DND-41 (cell line): ENCODE measurements at places on chromosomes 2 and 18.

DNA sequence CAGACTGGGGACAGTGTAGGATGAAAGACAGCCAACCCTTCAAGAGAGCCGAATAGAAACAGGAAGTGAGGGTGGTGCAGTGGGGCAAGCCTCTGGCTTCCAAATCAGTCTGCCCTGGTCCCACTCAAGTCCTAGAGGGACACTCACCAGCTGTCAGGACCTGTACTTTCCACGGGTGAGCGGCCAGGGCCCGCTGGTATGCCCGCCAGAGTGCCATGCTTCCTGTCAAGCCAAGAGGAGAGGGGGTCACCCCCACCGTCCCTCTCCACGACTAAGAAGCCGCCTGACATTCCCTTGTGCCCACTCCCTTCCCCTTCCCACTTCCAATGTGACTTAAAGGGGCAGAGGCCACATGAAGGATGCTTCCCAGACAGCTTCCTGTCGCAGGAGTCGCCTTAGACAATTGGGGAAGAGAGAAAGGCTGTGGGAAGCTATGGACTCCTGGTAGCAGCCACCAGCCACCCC, 564 bp downstream of the MPV17 start:
- peak; percentile 27 for DNase-seq

DNA sequence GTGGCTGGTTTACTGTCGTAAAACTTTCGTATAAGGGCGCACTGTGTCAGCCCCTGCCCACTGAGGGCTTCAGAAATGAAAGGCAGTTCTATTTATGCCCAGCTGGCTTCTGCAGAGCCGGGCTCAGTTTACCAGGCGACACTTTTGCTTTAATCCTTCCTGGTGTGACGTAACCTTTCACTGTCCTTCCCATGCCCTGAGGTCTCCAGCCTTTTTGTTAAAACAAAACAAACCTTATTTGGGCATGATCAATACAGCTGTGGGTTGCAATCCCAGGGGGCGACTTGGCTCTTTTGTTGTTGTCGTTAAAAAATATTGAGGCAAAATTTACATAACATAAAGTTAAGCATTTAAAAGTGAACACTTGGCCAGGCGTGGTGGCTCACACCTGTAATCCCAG, 85.3 kb downstream of the AGAP1 start:
- no peak for DNase-seq

- no peak for DNase-seq
Observed at GRCh38 chr2:179460181-179460929, 195.7 kb upstream of the SESTD1 start.

DNA sequence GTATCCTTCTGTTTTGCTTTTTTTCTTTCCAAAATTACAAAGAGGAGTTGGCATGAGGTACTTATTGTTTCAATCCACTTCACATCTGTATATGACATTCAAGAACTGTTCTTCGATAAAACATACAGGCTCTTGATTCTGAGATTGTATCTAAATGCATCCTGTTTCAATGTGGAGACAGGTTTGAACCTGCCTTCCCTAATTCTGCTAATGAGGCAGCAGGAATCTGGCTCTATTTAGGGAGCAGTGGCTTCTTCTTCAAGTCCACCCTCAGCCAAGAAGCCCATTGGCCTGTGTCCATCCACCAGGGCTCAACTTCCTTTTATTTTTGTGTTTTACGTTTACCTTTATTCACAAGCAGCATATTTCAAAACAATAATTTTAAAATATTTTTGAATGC, 84.8 kb upstream of the PIK3C3 start:
- DNase-seq = no peak

DNA sequence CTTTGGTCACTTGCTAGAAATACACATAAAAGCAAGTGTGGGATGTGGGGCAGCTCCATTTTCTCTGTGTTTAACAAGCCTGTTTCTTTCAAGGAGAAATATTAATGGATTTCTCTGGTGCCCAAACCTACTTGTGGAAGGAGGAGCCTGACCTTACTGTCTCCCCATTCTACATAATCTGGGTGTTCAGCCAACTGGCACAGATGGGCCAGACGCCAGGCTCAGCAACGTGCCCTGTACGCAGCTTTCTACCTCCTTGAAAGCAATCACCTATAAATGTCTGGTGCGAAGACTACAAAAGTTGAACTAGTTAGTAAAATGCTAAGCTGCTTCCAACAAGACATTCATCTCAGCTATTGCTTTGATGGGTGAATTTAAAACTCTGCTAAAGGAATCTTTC, 33.2 kb upstream of the MYO3B start:
- DNase-seq = no peak

- DNase-seq = no peak
Observed at GRCh38 chr2:17070711-17071110, 405.1 kb upstream of the CYRIA start.

- peak; percentile 24 for DNase-seq
Observed at GRCh38 chr2:108182489-108182888, 57.3 kb upstream of the SULT1C3 start.

- DNase-seq = no peak
Observed at GRCh38 chr2:28626891-28627421, 124.7 kb upstream of the PPP1CB start.

- no peak for DNase-seq
Observed at GRCh38 chr2:172826522-172826921, 90.9 kb downstream of the RAPGEF4 start.

DNA sequence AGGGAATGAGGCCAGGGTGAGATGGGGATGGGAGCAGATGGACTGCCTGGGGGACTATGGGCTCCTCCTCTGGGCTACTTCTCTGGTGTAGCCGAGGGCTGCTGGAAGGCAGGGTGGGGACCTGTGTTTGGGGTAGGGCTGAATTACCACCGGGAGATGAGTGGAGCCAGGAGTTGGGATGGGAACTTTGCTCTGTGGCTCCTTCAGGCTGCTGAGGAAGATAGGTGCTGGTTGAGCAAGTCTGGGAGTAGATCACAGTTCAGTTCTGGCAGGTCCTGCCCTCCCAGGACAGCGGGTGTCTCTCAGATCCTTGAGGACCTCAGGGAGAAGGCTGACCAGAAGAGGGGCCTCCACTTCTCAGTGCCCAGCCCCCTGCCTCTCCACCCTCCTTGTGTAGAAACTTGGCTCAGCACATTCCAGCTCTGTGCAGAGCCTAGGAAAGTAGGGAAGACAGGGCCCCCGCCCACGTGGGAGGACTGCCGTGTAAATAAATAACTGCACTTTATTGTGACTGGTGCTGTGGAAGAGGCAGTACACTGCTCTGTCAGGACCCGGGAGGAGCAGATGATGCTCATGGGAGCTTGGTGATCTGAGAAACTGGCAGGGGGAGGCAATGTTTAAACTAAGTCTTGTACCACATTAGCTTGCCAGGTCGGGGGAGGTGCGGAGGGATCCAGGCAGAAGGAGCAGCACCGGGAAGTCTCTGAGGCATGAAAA, 15.3 kb downstream of the TET3 start:
- DNase-seq = no peak

GRCh38 chr2:68813596-68813995, 57.6 kb downstream of the BMP10 start:
- DNase-seq = no peak

- no peak for DNase-seq
Observed at GRCh38 chr2:195238826-195239225, 418.2 kb upstream of the SLC39A10 start.

- no peak for DNase-seq
Observed at GRCh38 chr2:48734576-48735303, 20.8 kb downstream of the LHCGR start.

- DNase-seq = no peak
Observed at GRCh38 chr2:214481204-214481603, 70.3 kb downstream of the VWC2L start.

GRCh38 chr18:24924066-24924716, 427.8 kb downstream of the ZNF521 start:
- DNase-seq = no peak

DNA sequence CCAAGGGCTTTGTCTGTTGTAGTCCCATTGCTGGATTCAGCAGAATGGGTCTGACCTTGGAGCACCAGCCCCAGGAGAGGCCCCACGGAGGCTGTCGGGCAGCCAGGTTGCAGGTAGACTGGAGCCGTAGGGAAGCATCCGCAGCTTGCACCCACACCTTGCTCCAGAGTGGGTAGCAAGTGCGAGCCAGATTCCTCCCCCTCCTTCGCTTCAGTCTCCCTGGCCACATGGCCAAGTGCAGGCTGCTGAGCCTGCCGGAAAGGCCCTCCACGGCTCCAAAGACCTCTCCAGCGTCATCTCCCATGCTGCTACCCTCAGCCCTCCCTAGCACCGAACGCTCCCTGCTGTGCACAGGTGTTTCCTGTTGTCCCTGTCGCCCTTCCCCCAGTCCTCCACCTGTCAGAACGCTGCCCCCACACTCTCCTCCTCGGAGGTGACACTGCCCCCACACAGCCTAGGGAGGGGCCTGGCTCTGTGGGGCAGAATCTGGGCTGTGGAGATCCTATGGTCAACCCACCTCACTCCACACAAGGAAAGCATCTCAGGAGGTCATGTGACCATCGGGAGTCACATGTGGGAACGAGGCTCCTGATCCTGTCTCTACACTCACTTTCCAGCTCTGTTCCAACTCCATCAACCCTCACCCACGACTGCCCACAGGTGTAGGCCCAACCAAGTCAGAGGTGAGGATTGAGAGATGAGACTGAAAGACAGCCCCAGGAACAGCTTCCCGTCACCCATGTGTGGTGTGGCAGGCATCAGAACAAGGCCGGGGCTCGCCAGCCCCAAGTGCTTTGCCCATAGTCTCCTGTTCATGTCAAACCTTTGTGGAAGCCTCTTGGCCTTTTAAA, 8.3 kb downstream of the KCNF1 start:
- peak; percentile 18 for DNase-seq

DNA sequence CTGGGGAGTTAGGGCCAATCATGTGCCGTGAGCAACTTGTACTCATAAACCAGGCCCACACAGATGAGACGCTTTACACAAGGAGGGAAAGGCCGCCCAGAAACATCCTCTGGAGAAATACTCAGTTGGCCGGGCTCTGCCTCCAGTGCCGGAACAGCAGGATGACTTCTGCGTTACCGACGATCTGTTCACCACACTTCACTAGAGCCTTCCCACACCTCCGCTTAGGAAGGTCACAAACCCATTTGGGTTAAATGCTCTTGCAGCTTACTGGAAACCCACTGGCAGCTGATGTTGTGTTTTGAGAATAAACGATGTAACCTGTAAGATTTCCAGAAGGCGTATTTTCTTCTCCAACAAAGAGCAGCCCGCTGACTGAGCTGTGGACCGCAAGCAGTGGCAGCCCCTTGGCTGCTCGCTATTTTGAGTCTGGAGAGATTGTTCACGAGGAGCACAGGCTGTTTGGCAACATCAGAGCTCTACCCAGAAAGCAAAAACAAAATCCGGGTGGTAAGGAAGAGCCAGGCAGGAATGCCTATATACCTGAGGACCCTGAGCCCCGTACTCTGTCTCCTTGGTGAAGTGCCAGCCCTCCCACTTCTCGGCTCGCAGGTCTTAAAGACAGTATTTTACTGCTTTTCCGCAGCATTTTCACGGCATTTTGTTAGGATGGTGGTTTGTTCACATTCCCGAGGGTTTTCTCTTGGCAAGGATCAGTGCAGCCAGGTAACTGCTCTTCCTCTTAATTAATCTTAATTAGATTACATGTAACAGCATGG, 44.0 kb downstream of the COLEC12 start:
- no peak for DNase-seq

DNA sequence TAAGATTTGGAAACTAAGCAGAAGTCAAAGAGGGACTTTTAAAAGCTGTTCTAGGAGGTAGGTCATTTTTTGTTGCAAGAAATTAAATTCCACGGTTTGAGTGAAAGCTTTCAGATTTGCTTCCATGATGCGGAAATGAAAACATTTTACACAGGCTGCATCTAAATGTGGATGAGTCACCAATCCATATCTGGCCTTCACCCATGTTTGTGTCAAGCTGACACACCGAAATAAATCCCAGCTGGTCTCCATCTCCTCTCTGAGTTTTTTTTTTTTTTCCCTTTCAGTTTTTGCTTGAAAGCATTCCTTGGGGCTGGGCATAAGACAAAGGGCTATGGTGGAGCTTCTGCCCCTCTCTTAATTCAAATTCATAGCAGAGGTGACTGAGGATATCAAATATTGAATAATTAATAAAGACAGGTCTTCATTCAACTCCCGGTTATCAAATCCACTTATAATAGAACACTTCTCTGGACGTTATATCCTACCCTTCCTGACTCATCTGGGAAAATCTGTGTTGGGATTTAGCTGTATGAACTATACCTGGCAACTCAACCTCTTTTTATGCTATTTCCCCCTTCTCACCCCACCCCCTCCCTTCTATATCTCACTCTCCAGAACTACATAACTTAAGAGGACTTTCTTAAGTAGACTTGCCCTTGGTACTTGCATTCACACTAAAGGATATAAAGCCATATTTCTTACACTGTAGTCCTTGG, 558.3 kb upstream of the GCFC2 start:
- DNase-seq = no peak

GRCh38 chr2:144504218-144504641, 15.7 kb downstream of the ZEB2 start:
- no peak for DNase-seq

- DNase-seq = no peak
Observed at GRCh38 chr2:135094508-135094907, 42.4 kb downstream of the RAB3GAP1 start.

- DNase-seq = no peak
Observed at GRCh38 chr2:14417551-14417950, 215.0 kb upstream of the LRATD1 start.

- no peak for DNase-seq
Observed at GRCh38 chr2:8570637-8571036, 111.2 kb upstream of the ID2 start.
